ENCODE measurements at places on chromosomes 5 and 9.
A peak's percentile ranks its signal among the peaks of the same experiment; 100 is the strongest.

DNA sequence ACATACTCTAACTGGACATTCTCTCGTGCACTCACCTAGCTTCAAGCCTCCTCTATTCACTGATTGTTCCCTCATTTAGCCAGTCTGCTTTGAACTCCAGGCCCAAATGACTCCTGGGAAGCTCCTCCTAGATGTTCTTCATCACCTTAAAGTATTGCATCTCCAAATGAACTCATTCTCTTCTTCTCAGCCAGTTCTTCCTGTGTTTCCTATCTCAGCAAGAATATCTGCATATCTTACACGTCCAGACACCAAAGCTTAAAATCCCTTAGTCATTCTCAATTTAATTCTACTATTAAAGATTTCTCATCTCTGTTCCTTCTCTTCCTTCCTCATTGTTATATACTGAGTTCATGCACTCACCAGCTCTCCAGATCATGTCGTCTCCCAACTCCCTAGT is 118.6 kb upstream of the DAB2 start:
- DNase-seq = no peak

DNA sequence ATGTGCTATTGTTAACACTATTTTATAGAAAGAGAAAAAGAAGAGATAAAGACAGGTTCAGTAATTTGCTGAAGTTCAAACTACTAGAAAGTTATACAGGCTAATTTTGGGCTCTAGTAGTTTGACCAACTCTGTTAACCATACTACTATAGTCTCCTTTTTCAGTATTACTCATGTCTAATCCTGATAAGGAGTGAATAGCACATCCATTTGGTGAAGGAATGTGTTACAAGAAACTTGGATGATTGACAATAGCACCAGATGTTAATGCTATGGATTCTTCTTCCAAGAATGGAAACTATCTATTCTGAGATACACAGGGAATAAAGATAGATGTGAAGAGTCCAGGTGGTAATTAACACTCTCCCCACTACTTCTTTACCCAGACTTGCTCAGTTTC is 677.3 kb downstream of the PRELID2 start:
- no peak for DNase-seq

DNA sequence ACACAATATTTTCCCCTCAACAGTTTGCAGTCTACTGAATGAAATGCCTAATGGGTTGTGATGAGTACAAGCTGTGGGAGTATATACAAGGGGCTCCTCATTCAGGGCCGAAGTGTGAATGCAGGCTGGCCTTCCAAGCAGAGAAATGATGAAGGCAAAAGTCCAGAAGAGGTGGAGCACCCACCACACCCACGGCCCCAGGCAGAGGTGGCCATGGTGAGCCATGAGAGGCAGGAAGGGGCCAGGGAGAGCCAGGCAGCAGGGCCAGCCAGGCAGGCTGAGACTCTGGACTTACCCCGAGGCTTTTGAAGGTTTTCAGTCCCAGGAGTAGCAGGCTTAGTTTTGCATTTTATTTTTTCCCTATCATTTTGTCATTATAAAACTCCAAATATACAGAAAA is 218.1 kb downstream of the AUH start:
- no peak for DNase-seq

GRCh38 chr5:129063483-129064113 is 31.0 kb upstream of the ISOC1 start:
- DNase-seq = no peak

DNA sequence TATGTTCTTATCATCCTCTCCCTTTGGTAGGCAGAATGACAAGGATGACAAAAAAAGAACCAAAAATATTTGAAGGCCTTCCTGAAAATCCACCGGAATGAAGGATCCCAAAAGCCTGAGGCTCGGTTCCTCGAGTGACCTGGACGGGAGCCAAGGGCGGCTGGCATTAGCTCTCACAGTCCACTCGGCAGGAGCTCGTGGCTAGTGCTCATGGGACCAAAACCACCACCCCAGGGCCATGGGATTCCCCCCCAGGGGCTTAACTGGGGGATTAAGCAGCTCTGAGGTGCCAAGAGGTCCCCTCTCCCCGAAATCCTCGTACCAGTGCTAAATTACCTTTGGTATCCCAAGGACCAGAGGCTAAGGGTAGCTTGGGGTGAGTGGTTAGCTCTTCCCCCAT is 586 bp upstream of the PDZD2 start:
- DNase-seq = no peak

- no peak for DNase-seq
Measured at GRCh38 chr9:34663303-34663605, 797 bp upstream of the CCL27 start.

- no peak for DNase-seq
Measured at GRCh38 chr5:133777951-133778350, 165.6 kb upstream of the FSTL4 start.

DNA sequence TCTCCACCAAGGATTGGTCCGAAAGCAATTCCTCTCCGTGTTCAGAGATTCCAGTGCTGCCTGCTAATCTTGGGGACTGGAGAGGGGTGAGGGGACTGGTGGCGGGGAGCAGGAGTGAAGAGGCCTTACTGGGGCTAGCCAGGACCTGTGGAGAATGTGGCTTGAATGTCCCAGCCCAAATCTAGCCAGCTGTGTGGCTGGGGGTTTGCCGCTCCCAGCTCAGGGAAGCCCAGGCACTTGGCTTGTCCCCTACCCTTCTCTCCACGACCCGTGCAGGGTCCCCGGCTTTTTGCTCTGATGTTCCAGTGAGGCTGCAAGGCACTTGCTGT is 2.4 kb downstream of the N4BP3 start:
- no peak for DNase-seq

- DNase-seq = no peak
Measured at GRCh38 chr9:32218100-32218767, 166.2 kb upstream of the ACO1 start.

- no peak for DNase-seq
Measured at GRCh38 chr5:139094154-139095131, 103.7 kb downstream of the SIL1 start.

DNA sequence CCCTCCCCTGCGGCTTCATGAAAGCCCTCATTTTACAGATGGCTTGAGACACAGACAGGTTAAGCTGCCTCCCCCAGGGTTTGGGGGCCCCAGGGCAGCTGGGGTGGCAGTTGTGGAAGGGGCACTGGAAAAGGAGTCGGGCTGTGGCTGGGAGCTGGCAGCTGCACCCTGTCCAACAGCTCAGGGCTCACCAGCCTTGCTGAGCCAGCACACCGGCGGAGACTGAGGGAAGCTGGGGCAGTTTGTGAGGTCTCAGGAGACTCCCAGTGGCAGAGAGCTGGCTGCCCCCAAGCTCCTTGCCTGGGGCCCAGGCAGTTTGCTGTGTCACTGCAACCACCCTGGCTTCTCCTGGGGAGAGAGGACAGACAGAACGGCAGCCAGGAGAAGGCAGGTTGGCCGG is 34.8 kb upstream of the RAPGEF1 start:
- DNase-seq = no peak

- no peak for DNase-seq
Measured at GRCh38 chr9:22454016-22454415, 7.4 kb downstream of the DMRTA1 start.

DNA sequence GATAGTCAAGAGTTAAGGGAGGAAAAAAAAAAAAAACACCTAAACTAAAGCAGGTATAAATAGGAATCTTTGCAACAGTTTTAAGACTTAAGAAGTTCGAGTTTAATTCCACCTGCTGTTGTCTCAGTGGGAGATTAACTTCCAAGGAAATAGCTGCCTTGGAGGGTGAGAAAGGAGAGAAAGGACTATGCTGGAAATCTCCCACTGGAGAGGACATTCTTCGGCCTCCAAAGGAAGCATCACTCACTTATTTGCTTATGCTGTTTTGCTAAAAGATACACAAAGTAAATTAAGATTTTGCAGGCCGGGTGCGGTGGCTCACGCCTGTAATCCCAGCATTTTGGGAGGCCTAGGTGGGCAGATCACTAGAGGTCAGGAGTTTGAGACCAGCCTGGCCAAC is 317.9 kb upstream of the MPDZ start:
- DNase-seq = no peak

DNA sequence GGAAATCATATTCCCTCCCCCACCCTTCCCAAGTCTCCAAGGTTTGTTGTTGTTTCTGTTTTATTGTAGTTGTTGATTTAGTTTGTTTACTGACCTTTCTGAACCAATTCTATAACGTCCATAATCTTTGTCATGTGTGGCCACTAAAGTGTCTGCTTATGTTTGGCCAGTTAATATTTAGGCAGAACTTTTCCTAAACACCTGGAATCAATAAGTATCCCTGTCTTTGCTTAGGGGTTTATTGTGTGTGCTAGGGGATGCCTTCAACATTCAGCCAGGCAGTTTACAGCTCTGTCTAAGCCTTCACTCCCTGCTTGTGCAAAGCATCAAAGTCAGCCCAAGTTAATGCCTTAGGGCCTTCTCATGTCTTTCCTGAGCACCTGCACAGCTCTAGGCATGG is 16.9 kb upstream of the LECT2 start:
- no peak for DNase-seq

DNA sequence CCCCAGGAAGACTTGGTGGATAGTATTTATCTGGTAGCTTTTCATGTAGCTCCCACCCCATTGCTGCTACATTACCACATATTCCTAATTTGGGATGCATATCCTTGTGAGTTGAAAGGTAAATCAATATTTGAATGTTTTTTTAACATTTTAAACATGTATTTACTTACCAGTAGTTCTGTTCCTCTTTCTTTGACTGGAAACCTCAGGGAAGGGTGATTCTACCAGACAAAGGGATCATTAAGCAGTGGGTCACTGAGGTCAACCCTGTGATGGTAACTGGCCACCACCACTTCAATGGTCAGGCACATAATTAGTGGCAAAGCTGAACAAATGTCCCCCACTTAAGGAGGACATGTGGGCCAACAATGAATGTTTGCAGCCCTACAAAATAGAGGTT is 27.2 kb upstream of the KLF9 start:
- DNase-seq = no peak

GRCh38 chr5:180441564-180442051 is 52.6 kb upstream of the CNOT6 start:
- DNase-seq = peak; percentile 44

GRCh38 chr5:39464088-39464487 is 39.3 kb upstream of the DAB2 start:
- DNase-seq = no peak

GRCh38 chr5:181008136-181008535 is 19.5 kb downstream of the BTNL3 start:
- DNase-seq = no peak

DNA sequence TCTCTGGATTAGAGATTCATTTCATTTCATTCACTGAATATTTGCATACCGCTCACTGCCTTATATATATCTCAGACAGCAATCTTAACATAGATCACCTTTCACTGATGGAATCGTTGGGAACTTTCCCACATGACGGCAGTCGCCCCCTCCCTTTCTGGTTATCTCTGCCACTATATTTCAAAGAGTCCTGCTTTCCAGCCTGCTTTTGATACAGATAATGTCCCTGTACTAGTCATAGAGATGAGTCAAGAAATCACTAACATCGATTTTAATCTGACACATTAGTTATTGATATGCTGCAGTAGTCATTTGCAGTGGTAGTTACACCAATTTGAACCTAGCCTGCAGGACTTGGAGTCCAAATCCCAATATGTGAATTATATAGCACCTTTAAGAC is 8.5 kb downstream of the ARSK start:
- no peak for DNase-seq

DNA sequence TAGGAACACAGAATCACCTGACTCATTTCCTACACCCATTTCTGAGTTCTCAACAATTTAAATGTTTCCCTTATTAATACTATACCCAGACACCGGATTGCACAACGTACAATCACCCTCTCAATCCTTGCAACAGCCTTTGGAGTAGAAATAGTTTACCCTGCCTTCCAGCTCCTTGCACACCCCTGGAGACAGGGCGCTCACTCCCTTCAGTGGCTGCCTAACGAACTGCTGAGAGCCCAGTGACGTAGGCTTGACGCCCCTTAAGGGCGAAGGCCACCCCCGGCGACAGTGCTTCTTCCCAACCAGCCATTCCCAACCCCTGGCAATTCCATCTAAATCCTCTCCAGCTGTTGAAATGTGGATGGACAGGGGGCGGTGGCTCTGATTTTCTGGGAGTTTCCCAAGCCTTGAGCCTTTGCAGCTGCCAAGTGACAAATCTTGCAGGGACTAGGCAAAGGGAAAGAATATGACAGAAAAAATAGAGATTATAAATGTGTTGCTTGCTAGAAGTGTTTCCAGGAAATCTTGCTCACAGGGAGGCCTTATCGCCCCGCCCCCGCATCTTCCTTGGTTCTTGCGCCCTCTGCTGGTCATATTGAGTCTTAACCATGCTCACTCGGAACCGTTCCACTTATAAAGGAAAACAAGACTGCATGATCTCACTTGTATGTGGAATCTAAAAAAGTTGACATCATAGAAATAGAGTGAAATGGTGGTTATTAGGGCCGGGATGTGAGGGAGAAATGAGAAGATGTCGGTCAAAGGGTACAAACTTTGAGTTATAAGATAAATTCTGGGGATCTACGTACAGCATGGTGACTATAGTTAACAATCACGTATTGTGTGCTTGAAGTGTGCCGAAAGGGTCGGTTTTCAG is 7.6 kb upstream of the BARX1 start:
- peak; percentile 93 for DNase-seq

DNA sequence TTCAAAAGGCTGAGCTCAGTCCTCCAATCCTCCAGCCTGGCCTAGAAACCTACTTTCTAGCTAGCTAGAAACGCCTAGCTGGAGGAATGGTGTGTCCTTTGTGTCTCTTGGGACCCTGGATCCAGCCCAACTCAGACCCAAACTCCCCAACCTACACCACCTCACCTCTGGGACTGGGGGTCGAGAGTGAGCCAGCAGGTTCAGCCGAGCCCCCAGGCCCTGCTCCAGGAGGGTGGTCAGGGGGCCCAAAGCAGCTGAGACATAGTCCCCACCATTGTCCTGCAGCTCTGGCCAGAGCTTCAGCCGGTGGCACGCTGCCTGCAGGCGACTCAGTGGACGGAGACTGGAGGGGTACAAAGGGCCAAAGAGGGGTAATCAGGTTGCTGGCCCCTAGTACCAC is 6.2 kb downstream of the NOL6 start:
- DNase-seq = no peak

- no peak for DNase-seq
Measured at GRCh38 chr5:66346869-66347268, 202.8 kb downstream of the SREK1 start.

DNA sequence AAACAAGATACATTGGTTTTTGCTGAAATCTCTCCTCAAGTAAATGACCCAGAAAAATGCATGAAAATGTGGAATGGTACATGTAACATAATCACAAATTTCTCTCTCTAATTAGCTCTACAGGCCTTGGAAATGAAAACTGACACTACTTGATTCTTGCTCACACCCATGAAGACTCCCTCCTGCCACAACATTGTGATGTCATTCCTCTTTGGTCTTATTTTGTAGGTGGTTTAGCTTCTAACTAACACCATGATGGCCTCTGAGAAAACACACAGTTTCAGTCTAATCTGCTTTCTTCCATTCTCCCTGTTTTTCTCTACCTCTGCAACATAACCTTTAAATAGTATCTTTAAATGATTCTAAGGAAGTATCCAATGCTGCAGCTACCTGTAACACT is 78.6 kb upstream of the FAM174A start:
- DNase-seq = no peak

GRCh38 chr9:75891771-75892215 is 1.3 kb downstream of the PCSK5 start:
- no peak for DNase-seq

GRCh38 chr9:116149844-116150243 is 3.7 kb upstream of the PAPPA start:
- no peak for DNase-seq

GRCh38 chr5:167177736-167178135 is 1113.7 kb upstream of the WWC1 start:
- DNase-seq = no peak

- DNase-seq = peak; percentile 26
Measured at GRCh38 chr5:180495292-180495691, 1.1 kb downstream of the CNOT6 start.
